HTR-8/SVneo (cell line): ENCODE measurements at places on chromosomes 6 and 20.

DNA sequence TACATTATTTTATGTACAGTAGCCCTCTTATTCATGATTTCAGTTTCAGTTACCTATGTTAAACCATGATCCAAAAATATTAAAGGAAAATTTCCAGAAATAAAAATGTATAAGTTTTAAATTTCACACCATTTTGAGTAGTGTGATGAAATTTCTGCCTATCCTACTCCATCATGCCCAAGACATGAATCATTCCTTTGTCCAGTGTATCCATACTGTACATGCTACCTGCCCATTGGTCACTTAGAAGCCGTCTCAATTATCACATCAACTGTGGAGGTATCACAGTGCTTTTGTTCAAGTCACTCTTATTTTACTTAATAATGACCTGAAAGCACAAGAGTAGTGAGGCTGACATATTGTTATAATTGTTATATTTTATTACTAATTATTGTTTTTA, 32.3 kb upstream of the PLCB4 start:
- no peak for DNase-seq

DNA sequence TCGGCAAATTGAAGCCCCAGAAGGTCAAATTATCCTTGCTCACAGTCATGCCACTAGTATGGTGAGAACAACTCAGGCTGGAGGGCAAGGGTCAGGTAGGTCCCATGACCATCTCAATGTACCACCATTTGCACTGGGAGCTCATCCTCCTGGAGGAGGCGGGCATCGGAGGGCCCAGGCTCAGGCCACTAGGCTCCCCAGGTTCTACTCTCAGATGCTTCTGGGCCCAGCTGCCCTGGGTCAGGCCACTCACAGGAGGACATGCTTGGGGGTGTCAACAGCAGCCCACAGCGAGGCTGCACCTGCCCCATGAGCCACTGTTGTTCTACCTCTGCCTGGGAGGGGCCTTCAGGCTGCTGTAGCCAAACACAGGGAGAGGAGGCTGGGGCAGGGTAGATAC, 39.1 kb downstream of the NFATC2 start:
- no peak for DNase-seq

GRCh38 chr6:6614096-6614982, 25.8 kb downstream of the LY86 start:
- no peak for DNase-seq

DNA sequence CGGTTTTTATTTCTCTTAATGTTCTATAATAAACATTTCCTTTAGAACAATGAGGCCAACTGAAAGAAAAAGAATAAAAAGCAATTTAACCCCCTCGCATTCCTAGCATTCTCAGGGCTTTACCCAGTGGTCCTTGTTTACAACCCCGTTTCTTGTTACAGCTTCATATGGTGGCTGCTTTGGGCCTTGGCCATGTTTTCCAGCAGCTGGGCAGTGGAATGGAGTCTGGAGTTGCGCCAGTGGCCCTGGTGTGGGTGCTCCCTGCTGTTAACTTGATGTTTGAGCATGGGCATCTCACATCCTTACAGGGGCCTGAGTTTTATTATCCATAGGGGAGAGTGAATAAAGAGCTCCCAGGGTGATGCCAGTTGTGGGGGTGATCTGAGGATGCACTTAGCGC, 18.8 kb downstream of the EFCAB8 start:
- peak; percentile 46 for DNase-seq

DNA sequence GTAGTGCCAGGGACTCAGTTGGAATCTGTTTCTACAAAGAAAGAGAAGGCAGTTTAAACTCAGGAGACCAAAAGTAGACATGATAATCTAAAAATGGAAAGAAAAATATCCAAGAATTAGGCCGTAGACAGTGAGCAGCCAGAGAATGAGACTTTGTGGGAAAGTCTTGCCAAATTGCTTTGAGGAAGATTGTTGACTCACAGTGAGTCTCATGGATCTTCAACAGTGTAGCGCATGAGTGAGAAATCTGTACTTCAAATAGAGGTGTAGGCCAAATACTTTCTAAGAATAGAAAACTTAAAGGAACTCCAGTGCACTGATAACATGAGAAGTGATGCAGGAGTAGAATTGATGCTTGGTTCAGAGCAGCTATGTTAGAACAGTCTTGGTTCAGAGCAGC, 284.5 kb downstream of the HTR1B start:
- no peak for DNase-seq

- no peak for DNase-seq
These were observed 8.0 kb downstream of the SLC18B1 start for GRCh38 chr6:132790450-132790849.

GRCh38 chr6:118704915-118705314, 53.5 kb upstream of the CEP85L start:
- DNase-seq: no peak

- DNase-seq: peak; percentile 75
These were observed 54.1 kb upstream of the TPD52L1 start for GRCh38 chr6:125099211-125100073.

DNA sequence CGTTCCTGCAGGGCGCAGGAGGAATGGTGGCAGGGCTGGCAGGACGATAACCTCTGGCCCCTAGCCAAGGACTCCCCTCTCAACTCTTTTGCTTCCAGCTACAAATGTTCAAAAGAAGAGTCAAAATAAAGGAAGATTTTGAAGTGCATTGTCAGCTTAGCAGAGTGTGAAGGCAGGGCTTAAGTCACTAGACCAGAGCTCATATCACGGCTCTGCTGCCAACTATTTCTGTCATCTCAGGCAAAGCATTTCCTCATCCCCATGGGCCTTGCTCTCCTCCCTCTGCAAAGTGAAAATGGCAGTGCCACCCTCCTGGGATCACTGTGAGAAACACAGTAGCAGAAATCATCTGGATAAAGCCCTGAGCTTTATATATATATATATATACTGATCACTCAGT, 36.7 kb downstream of the CFAP61 start:
- no peak for DNase-seq

GRCh38 chr6:165843121-165843520, 180.1 kb upstream of the PDE10A start:
- no peak for DNase-seq

GRCh38 chr20:3237958-3238615, 903 bp downstream of the SLC4A11 start:
- DNase-seq: no peak
